ENCODE measurements at places on chromosomes 12 and 14.

DNA sequence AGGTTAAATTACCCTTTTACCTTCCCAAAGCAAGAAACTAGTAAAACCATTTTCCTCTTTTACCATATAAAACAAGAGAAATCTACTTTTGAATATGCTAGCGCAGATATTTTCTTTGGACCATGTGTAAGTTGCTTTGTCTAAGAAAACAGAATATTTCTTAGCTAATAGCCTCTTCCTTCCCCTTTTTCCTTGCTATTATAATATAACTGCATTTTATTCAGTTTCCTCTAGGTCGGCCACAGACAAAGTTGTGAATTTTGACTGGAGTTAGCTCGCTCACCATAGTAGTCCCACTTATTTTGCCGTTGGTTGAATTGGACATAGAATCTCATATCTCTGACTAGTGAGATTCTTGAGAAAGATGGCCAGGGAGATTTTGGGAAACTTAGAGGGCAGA lies 115.6 kb downstream of the PLEKHA5 start:
- no peak for DNase-seq

DNA sequence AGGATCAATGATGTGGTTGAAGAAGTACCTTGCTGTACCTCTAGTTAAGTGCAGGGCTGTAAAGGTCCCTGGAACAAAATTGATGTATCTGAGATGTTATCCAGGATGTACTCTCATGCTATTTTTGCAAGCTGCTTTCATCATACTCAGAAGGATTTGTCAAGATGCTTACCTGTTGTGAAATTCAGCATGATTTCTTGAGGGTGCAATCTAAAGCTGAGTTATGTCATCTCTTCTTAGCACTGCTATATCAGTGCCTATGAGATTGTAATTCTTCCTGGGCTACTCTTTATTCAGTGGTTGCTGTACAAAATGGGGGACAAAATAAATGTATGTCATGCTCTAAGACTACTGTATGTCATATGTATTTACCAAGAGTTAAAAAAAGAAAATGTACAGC lies 340.7 kb upstream of the LMO3 start:
- DNase-seq: no peak

DNA sequence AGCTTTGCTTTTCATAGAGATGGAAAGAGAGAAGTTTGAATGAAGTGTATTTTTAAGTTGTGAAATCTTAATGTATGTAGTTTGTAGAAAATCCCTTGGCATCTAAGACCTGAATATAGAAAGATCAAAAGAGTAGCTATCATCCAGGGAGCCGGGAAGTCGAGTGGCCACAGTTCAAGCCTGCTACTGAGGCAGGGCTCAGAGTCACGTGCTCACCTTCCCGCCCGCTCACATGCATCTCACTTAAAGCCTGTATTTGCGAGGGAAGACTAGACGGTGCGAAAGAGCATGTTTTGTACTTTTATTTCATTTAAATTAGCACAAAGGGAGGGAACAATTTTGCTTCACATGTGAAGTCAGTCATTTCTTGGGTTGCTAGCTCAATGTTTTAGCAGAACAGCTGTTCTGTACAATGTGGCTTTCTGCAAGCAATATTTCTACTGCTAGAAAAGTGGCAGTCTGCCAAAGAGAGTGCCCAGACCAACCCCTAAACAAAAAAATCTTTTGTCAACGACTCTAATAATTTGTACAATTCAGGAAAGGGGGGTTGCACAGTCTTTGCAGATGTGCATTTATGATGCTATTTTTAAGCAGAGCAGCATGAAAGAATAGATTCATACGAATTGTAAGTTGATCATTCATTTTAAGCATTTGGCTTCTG lies 290.7 kb downstream of the NPAS3 start:
- DNase-seq: no peak

GRCh38 chr12:124194264-124194892 lies 100.5 kb upstream of the RFLNA start:
- DNase-seq: no peak

DNA sequence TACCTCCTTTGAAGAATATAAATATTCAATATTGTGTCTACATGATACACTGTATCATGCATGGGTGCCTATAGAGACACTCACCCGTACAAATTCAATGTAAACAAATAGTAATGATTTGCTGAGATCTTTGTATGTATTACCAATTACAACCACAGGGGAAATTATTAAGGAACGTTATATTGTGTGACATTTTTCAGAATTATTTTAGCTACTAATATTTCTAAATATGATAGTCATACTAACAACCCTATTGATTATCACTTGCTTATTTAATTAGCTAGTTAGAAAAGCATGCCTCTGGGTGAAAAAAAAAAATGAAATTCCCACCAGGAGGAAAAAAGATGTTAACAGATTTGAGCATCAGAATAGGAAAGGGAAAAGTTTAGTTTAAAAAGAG lies 2.1 kb downstream of the SOX5 start:
- DNase-seq: no peak

GRCh38 chr12:51593539-51593938 lies 2.5 kb downstream of the SCN8A start:
- DNase-seq: no peak

DNA sequence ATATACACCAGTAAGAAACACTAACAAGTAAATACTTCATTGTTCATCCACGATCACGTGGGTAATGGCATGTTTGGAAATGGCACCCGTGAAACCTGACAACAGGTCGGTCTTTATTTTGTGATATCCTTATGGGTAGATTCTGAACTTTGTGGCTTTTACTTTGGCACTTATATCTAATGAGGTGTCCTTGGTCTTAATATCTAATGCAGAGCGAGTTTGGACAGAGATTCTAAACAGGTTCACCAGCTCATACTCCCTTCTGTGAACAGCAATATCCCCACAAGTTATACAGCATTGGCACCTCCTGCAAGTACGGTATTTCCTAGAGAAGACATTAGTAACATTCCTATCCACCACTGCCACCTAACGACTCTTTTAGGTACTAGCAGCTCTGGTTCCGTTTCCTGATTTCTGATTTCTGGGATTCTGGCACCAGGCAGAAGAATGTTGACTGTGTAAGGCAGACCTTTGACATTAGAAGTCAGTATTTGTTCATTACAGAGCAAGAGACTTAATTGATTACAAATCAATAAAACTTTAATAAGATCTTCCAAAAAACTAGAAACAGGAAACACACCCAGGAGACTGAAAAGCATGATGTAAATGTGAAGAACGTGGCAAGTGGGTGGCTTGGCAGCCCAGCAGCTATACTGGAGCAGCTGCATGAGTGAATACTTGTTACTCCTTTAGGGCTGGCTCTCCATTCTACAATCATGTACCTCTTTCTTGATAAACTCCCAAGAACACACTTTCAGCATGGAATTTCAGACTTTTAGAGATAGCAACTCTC lies 2.5 kb downstream of the ANG start:
- DNase-seq: no peak

- DNase-seq: no peak
Measured at GRCh38 chr12:19177754-19178153, 48.2 kb downstream of the PLEKHA5 start.

GRCh38 chr14:24634158-24634557 lies at the start of gene GZMB:
GZMB (minus strand) TSS chr14:24634190; CDS start chr14:24634160, 30 bp downstream.
- DNase-seq: no peak

Data from fibroblast of skin of left biceps (primary cell).